ENCODE measurements at places on chromosomes 4 and X.

DNA sequence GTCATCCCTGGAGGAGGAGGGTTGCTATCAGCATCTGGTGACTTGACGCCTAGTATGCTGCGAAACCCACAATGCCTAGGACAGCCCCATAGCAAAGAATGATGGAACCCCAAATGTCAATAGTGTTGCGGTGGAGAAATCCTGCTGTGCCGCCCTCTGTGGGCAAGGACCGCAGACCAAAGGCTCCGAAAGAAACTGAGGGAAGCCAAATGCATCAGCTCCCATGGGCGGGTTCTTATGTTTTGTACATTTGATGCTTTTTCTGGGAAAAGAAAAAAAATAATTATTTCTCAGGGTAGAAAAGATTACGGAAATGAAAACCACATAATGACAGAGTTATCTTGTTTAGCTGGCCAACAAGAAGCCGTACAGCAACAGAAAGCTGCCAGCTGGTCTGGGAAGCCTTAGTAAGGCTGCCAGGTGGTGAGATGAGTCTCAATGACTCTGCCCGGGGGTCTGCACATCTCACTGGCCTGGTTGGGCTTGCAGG, 95.0 kb upstream of the TBL1X start:
- no peak for DNase-seq

DNA sequence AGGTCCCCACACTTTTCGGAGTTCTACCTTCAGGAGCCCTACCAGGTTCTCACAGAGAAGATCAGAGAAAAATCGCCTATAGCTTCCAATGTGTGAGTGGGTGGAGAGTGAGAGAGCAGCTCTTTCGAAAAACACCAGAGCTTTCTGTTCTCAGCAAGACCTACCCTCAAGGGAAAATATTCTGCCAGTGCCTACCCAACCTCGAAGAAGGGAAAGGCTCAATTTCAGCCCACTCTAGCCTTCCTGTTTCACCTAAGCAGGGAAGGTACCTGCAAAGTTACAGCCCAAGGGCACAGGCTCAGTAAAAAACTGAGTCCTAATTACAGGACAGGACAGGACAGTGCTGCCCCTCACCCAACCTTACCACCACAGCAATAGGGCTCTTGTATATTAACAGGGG, 104.0 kb upstream of the WDR17 start:
- no peak for DNase-seq

DNA sequence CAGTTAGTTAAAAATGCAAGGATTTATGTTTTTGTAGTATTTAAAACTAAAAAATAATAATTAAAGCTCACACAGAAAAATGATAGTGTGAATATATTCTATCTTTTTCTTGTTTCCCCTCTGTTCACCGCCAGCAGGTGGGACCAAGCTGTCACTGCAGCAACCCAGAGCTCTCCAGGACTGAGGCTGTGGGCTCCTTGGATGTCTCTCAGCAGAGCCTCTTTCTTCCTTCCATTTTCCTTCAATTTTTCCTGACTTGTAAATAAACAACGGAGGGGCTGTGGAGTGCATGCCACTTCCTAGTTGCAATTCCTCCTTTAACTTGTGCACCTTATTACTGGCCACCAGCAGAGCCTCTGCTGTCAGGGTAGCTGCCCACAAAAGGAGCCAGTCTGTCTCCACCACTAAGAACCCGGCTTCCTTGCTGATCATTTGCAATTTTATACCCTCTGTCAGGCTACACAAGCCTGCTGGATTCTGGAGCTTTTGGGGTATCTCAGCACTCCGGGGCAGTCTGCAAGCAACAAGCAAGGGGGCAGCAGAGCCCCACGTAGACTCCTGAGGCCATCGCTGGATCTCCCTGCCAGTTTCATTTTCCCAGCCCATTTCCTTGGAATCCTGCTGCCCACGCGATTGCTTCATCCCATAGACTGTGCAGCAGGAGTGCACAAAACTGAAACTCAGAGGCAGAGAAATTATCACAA, 1467.4 kb downstream of the C4orf33 start:
- DNase-seq: peak; percentile 68

DNA sequence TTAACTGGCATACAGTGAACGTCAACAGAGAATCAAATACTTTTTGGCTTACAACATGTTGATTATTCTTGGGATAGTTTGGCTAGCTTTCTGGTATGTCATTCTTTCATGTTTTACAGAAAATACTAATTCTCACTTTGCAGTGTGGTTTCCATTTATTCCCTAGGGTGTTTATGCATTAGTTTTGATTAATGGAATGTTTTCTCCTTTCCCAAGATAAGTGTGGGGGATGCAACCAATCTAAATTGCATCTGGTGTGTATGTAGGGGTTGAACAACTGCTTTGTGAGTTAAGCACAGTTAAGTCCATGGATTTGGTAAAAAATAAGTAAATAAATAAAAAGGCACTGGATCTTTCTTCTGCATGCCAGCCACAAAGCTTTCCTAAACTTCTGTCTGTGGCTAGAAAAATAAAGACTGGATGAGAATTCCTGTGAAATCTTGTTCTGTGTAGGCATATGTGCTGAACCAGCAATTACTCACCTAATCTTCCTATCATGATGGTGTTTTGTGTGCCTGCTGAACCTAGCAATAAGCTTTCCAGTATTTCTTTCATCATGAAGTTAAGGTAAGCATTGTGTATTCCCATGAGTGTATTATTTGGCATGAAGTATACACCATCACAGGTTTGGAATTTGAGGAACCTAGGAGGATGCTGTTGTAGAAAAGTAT, 50.6 kb upstream of the TENM3 start:
- peak; percentile 49 for DNase-seq

DNA sequence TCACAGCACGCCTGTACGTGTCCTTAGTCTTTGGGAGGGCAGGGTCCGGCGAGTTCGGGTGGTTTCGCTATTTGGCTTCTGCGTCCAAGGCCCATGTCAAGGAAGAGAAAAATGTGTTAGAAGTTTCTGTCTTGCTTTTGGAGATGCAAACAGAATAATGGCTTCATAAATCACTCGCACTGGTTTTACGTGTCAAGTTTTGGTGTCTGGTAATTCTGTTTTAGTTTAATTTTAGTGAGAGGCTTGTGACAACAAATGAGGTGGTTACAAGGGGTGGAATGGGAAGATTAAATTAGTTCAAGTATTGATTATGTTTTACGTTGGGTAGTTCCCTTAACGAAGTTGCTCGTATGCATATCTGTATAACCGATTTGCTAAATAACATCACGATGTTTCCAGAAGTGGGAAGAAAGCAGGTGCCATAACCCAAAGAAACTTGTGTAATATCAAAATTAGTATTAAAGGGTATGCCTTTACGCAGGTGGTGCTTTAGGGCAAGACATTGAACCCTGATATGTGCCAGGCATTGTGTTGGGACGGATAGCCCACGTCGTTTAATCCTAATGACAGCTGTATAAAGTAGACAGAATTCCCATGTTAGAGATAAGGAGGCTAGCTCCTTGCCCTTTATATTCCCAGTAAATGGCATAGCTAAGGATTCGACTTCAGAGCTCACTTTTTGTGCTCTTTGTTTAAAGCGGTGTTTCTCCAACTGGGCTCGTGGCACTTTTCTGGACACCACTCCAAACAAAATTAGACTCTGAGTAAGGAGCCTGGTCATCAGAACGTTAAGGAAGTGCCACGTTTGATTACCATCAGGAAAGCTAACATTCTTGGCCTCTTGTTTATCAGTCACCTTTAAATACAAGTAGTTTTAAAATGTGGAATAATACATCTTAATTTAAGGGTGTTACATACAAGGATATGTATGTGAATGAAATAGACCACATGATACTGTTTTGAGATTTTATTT, 843 bp downstream of the RPL34 start:
- DNase-seq: no peak
